ENCODE measurements at places on chromosomes 12 and 14.

GRCh38 chr12:123271001-123271668 lies 521 bp downstream of the CDK2AP1 start:
- no peak for DNase-seq

- DNase-seq: no peak
Observed at GRCh38 chr12:108037960-108038359, 91.1 kb upstream of the WSCD2 start.

GRCh38 chr12:40802656-40803055 lies 110.4 kb downstream of the CNTN1 start:
- DNase-seq: no peak

DNA sequence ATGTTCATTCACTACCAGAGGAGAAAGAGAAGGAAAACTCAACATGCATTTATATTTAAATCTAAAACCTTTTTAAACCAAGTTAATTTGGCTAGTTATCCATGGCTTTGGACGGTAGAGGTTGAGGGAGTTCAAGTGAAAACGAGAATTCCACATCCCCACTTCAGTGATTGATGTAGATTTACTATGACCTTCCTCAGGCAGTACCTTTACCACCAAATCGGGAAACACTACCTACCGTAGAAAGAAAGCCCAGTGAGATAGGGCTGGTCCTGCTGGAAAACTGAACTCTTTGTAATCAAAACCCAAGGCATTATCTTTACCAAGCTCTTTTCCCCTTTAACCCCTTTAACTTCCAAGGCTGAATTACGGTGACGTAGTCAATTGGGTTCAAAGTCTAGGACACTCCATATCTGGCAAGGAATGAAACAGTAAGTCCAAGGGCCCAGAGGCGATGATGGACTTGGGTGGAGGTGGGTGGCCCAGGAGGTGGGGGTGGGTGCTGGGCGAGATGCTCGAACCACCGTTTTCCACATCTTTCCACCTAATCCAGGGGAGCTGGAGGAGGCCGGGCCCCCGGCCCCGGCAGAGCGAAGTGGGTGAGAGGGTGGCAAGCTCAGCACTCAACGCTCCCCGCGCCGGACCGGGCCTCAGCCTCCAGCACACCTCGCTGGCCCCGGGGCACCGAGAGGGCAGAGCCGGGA lies 618 bp downstream of the SEC23A start:
- no peak for DNase-seq

- DNase-seq: no peak
Observed at GRCh38 chr12:114190971-114191370, 215.0 kb downstream of the TBX5 start.

All from H1 (cell line).